CD8-positive, alpha-beta memory T cell (primary cell): ENCODE measurements at places on chromosomes 2 and 18. TPM values are rescaled to one million over a fixed set of nuclear protein-coding genes. Genes with fewer than 3 reads are reported as not detected.

Gene ZNF512
- 21.8 TPM for total RNA-seq

Gene SPP2
- not detected for total RNA-seq

Gene GALNT3
- 3.0 TPM for total RNA-seq

Gene INHBB
- total RNA-seq: not detected

Gene RAB17
- total RNA-seq: not detected

Gene PTH2R
- not detected for total RNA-seq

Gene FABP1
- not detected for total RNA-seq

Gene CCDC148
- total RNA-seq: 0.40 TPM

Gene KHK
- 17.8 TPM for total RNA-seq

Gene NEMP2
- total RNA-seq: 17.5 TPM

Gene REEP1
- 0.28 TPM for total RNA-seq

Gene FEV
- not detected for total RNA-seq

Gene SULT6B1
- not detected for total RNA-seq

Gene CASP10
- total RNA-seq: 7.3 TPM

Gene TCF7L1
- not detected for total RNA-seq

Gene LIMS3
- total RNA-seq: 1.7 TPM

Gene CD302
- total RNA-seq: 0.70 TPM

Gene TANK
- total RNA-seq: 81.7 TPM

Gene SCN3A
- total RNA-seq: not detected
